ENCODE measurements at places on chromosomes 5 and 9.

GRCh38 chr5:179599973-179600372 is 23.5 kb downstream of the HNRNPH1 start:
- no peak for DNase-seq

GRCh38 chr5:151663617-151664293 is 23.0 kb downstream of the SPARC start:
- no peak for DNase-seq

GRCh38 chr5:146622391-146622790 is 106.4 kb upstream of the GPR151 start:
- DNase-seq, result no peak

GRCh38 chr9:84538879-84539278 is 130.7 kb upstream of the NTRK2 start:
- no peak for DNase-seq

DNA sequence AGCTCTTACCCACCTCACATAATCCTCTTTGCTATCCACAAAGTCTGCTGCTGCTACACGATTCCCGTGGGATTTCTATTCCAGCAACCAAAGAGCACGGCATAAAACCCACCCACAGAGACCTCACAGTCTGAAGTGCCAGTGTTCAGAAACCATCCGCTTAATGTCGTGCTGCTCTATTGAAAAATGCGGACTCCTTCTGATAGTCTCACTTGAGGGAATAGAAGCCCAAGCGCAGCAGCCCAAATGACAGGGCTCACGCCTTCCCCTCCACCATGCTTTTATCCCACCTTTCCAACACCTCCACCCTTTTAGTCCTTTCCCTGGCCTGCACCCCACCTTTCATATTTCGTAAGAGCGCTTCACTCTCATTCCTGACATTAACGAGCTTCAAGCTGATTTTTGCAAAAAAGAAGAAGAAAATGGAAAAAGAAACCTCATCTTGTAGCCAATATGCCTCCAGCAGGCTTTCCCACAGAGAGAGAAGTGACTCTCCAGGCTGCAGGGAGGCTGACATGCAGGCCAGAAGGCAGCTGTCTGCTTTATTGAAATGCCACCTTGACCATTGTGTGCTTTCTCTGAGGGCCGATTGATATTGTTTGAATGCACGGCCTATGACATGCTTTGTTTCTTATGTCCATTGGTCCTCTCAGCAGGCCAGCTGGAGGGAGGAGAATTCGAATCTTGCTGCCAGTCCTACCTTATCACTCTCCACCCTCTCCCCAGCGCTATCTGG is 70.6 kb upstream of the PCSK1 start:
- DNase-seq, result no peak

DNA sequence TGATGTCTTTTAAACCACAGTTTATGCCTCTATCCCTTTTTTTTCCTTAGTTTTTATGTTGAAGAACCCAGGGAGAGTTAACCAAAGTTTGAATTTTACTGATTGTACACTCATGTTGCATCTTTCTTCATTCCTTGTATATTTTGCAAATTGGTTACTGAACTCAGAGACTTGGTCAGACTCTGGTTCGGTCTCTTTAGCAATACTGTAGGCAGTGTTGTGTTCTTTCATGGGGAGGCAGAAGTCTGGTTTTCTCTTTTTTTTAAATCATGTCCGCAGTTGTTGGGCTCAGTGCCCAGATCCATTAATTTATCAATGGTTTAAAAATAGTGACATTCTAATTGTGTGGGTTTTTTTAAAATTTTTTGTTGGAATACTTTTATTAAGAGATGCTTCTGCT is 23.4 kb downstream of the UBE2R2 start:
- no peak for DNase-seq

- no peak for DNase-seq
Measured at GRCh38 chr5:45697201-45697600, 1.0 kb upstream of the HCN1 start.

GRCh38 chr9:110835404-110835803 is 166.8 kb downstream of the MUSK start:
- no peak for DNase-seq

DNA sequence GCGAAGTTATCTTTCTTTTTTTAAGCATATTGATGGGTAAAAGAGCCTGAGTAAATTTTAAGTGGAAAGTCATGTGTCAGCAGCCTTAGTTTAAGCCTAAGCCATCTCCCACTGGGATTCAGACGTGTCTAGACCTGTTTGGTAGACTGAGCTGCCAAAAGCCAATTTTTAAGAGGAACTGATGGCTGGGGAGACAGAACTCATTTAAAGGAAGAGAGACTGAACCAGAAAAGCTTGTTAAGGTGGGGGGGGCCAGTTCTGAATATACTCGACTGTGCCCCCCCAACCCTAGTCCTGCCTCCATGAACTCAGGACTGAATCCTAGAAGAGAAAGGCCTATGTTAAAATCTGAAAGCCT is 58.3 kb upstream of the PLPP1 start:
- no peak for DNase-seq

GRCh38 chr9:134357631-134358025 is 31.4 kb downstream of the RXRA start:
- no peak for DNase-seq

All from spinal cord (tissue), 10 donors.